ENCODE measurements at places on chromosomes 5 and 9.

DNA sequence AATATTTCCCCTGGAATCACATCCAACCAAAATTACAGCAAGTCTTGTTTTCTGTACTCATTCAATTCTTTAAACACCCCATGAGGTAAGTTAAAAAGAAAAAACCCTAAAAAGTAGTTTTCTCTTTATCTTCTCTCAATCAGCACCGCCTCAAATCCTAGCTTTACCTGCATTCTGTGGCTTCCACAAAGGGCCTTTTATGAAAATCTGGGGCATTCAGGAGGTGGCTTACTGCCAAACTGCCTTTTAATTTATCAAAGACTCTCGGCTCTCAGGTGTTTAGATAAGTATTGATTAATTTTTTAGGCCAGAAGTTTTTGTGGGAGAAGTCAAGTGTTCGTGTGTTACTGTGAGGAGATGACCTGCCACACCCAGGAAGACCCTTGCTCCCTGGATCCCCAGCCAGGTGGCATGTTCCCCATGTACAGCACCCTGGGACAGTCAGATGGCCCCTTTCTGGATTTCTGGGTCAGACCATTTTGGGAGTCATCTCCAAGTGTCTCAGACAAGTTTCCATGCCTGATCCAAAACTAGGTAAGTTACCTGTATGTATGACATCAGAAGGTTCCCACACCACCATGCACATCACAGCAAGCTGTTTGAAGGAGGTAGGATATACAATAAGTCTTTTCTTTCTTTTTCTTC is 6.2 kb upstream of the TMEM171 start:
- no peak for DNase-seq

- no peak for DNase-seq
Measured at GRCh38 chr9:133585481-133586351, 23.5 kb downstream of the FAM163B start.

- DNase-seq: no peak
Measured at GRCh38 chr5:171629628-171630349, 155.8 kb upstream of the SMIM23 start.

- no peak for DNase-seq
Measured at GRCh38 chr5:33312571-33313549, 127.9 kb upstream of the TARS1 start.

- no peak for DNase-seq
Measured at GRCh38 chr5:31516802-31517201, 15.1 kb downstream of the DROSHA start.
